Left ventricle myocardium inferior (tissue), 1 donor: ENCODE measurements at places on chromosomes 7 and 10. TPM values are rescaled to one million over a fixed set of nuclear protein-coding genes. Genes with fewer than 3 reads are reported as not detected.

The OLAH gene
- total RNA-seq = not detected

The TWIST1 gene
- 1.3 TPM for total RNA-seq

The OR2A1 gene
- not detected for total RNA-seq

The CALML5 gene
- total RNA-seq = not detected

The NUTM2E gene
- not detected for total RNA-seq

The TEX36 gene
- not detected for total RNA-seq

The PITX3 gene
- 0.85 TPM for total RNA-seq

The CRYGN gene
- total RNA-seq = 0.41 TPM

The ZNF804B gene
- not detected for total RNA-seq

The LRRD1 gene
- not detected for total RNA-seq
